ENCODE measurements at places on chromosomes 4 and X.

DNA sequence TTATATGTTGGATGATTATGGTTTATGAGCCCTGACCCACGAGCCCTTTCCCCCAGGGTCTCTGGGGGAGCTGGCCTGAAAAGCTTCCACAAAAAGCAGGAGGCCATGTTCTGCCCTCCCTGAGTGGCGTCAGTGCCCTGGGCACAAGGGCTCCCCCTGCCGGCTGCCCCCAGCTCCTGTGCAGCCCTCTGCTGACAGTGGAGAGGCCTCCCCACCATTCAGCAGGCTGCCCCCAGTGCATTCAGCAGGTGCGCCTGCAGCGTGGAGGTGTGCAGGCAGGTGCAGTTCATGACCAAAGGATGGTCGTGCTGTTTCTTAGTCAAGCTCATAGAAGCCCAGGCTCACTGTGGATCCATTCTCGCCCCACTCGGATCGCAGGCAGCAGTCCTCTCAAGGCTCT, 12.5 kb upstream of the S100P start:
- H3K27ac ChIP-seq, result no peak overlapping the region
- peaks cover 5% of the 10 kb centered on the region for H3K4me1 ChIP-seq
- H3K4me3 ChIP-seq, result no peak overlapping the region
- peaks cover 6% of the 10 kb centered on the region for H3K36me3 ChIP-seq
- H3K27me3 ChIP-seq, result no peaks in the 10 kb centered on the region
- no peak for DNase-seq

GRCh38 chrX:114599305-114599704, 15.4 kb downstream of the HTR2C start:
- H3K27me3 ChIP-seq, result peaks cover 7% of the 10 kb centered on the region
- no peak overlapping the region for H3K27ac ChIP-seq
- no peak for DNase-seq
- H3K4me3 ChIP-seq, result no peak overlapping the region
- no peaks in the 10 kb centered on the region for H3K36me3 ChIP-seq
- H3K4me1 ChIP-seq, result no peaks in the 10 kb centered on the region

GRCh38 chr4:48780865-48781214, 761 bp upstream of the FRYL start:
- peak overlapping the region; percentile 94 for H3K4me3 ChIP-seq
- H3K4me1 ChIP-seq, result peaks cover 30% of the 10 kb centered on the region
- no peaks in the 10 kb centered on the region for H3K36me3 ChIP-seq
- no peak for DNase-seq
- H3K27me3 ChIP-seq, result no peaks in the 10 kb centered on the region

DNA sequence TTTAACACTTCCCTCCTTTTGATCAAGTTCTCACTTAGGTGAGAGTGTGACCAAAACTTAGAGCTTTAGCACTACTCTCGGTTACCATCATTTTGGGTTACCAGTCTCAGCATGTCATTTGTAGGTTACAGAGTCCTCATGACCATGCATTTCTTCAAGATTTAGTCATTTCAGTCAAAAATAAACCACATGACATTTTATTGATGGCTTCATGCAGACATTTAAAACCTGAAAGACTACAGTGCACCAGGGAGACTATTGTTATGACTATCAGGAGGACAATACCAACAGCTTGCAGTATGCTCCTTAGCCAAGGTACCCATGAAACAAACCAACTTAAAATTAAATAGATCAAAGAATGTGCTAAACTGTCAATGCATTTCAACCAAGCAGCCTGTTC, 498.1 kb upstream of the FSTL5 start:
- no peak overlapping the region for H3K4me3 ChIP-seq
- no peak for DNase-seq
- no peak overlapping the region for H3K27ac ChIP-seq
- H3K27me3 ChIP-seq, result peaks cover 7% of the 10 kb centered on the region
- H3K36me3 ChIP-seq, result no peaks in the 10 kb centered on the region
- no peaks in the 10 kb centered on the region for H3K4me1 ChIP-seq

DNA sequence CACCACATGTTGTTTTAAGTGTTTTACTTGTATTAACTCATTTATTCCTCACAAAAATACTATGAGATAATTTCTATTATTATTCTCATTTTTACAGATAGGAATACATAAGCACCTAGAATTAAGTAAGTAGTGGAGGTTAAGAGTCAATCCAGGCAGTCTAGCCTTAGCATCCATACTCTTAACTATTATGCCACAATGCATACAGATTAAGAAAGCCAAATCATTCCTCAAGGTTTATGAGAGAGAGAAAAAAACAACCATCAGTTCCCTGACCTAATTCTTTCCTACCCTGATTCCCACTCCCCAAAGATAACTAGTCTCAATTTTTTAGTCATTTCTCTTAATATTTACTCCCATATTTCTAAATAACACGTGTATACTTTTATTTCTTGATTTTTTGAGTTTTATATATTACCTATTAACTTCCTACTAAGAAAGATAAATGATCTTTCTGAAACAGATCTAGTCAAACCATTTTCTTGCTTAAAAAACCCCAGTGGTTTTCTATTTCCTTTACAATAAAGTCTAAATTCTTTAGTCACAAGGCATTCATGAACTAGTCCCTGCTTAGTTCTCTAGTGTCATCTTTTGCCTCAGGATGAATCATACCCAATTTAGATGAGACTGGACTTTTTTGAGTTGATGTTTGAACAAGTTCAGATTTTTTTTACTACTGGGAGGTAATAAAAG, 16.0 kb downstream of the UBA6 start:
- no peak overlapping the region for H3K4me3 ChIP-seq
- peaks cover 25% of the 10 kb centered on the region for H3K4me1 ChIP-seq
- DNase-seq, result no peak
- no peak overlapping the region for H3K27ac ChIP-seq
- no peaks in the 10 kb centered on the region for H3K27me3 ChIP-seq
- H3K36me3 ChIP-seq, result peaks cover 18% of the 10 kb centered on the region

GRCh38 chrX:122094611-122095010, 1047.2 kb downstream of the GLUD2 start:
- H3K27ac ChIP-seq, result no peak overlapping the region
- no peaks in the 10 kb centered on the region for H3K27me3 ChIP-seq
- no peak overlapping the region for H3K4me3 ChIP-seq
- H3K4me1 ChIP-seq, result no peaks in the 10 kb centered on the region
- no peaks in the 10 kb centered on the region for H3K36me3 ChIP-seq

DNA sequence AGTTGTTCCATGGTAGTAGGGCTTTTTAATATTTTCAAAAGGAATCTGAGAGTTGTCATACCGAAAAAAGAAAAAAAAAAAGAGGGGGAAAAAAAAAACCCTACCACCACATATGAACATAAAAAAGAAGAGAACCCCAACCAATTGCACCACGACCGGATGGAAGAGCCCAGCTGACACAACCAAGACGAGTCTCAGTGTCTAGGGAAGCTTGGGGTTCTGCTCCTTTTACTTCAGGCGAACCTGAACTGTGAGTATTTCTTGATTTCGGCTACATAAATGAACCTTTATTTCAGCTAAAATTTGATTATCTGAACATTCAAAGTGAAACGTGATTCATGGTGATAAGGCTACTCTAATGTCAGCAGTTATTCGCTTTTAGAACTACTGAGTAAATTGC, at the start of gene GPR34:
TSS of gene GPR34 (plus strand) at position 139 of the 400 bp plus-strand sequence. CDS start 6,661 bp downstream, outside the sequence.
- no peaks in the 10 kb centered on the region for H3K36me3 ChIP-seq
- no peak within 1 kb of the TSS for H3K27ac ChIP-seq
- peaks cover 9% of the 10 kb centered on the region for H3K4me1 ChIP-seq
- no peak within 1 kb of the TSS for H3K4me3 ChIP-seq
- DNase-seq, result no peak

DNA sequence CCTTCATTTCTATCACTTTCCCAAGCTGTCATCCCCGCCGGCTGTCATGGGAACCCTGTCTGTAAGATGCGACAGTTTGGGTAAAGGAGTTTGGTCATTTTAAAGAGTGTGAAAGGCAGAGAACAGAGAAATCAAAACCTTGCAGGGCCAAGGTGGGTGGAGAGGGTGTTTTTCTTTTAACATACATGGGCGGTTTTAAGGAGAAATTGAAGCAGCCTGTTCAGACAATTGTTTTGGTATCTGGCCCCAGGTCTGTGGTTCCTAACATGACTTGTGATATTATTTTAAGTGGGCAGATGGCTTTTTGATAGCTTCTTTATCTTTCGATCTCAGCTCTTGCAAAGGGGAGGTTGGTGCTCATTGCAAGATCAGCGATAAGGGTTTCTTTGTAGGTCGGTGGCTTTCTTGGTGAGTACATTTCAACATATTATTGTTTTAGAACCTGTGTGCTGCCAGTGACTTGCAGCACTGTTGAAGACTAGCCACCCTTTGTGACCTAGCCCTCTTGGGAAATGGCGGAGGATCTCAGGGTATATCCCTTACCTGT, 3.7 kb downstream of the PPP1R3F start:
- peaks cover 2% of the 10 kb centered on the region for H3K36me3 ChIP-seq
- no peak for DNase-seq
- no peaks in the 10 kb centered on the region for H3K27me3 ChIP-seq
- H3K27ac ChIP-seq, result no peak overlapping the region
